Activated T-cell treated with anti-CD3 and anti-CD28 coated beads, Interleukin-2, amount 50 U/mL, for 1 hour (primary cell): ENCODE measurements at places on chromosomes 7 and 10.

GRCh38 chr10:100436255-100436654 is 26.6 kb upstream of the WNT8B start:
- DNase-seq: no peak

DNA sequence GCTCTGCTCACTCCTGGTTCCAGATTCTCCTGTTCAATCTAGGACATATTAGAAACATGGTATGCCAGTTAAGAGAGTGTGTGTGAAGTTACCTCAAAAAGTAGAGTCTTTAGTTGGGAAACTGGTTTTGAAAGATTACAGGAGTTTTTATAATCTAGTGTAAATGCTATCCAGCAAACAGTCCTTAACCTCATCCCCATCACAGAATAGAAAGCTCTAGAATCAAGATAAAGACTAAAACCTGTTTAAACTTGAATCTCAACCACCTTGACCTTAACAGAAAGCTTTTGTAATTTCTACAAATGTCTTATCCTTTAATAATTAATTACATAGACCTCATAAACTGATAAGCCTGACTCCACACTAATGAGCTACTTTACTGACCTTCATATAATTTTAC is 1288.7 kb upstream of the SORCS1 start:
- DNase-seq: no peak

GRCh38 chr7:26081638-26082037 is 70.4 kb upstream of the NFE2L3 start:
- DNase-seq: no peak

DNA sequence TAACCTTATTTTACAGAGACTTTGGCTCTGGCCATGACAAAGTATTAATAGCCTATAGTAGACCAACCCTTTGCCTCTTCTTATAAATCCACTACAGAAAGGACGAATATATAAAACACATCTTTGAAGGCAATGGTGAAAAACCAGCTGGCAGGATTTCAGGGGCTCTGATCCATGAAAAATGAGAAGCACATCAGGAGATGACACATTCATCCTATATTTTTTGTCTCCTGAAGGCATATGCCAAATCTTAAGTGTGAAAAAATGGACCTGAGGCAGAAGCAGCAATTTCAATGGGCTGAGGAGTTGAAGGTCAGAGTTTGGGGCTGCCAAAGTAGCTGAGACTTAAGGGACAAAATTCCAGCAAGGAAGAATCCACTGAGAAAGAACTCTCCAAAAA is 14.4 kb downstream of the RNF216 start:
- DNase-seq: no peak

DNA sequence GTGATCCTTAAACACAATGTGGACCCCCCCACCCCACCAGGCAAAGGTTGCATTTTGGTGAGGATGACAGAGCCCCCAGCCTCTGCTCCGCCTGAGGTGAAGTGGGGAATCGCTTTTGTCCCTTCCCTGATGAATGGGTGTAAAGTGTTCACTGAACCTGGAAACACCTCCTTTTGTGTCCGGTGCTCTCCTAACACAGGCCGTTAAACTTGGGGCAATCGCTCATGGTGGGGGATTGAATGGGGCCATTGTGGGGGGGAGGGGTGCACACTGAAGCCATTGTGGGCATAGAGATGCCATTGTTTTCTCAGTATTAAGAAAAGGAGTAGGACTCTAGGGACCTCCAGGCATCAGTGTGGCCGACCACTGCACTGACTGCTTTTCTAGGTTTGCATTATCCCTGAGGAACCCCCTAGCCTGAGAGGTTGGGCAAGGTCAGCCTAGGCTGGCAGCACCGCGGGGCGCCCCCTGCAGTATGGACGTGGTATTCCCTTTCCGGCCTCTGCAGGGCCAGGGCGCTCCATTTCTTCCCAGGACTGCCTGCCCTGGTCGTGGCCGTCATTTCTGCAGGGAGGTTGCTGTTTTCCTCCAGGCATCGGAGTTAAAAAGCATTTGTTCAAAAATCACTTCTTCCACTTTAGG is 158.3 kb downstream of the TCF7L2 start:
- DNase-seq: peak; percentile 25

GRCh38 chr7:123974326-123974908 is 49.4 kb downstream of the SPAM1 start:
- no peak for DNase-seq

GRCh38 chr10:75651417-75651816 is 220.0 kb downstream of the LRMDA start:
- DNase-seq: no peak

- no peak for DNase-seq
Measured at GRCh38 chr10:122503886-122504609, 42.7 kb downstream of the HTRA1 start.

GRCh38 chr7:83362871-83363550 is 200.3 kb upstream of the PCLO start:
- DNase-seq: no peak

DNA sequence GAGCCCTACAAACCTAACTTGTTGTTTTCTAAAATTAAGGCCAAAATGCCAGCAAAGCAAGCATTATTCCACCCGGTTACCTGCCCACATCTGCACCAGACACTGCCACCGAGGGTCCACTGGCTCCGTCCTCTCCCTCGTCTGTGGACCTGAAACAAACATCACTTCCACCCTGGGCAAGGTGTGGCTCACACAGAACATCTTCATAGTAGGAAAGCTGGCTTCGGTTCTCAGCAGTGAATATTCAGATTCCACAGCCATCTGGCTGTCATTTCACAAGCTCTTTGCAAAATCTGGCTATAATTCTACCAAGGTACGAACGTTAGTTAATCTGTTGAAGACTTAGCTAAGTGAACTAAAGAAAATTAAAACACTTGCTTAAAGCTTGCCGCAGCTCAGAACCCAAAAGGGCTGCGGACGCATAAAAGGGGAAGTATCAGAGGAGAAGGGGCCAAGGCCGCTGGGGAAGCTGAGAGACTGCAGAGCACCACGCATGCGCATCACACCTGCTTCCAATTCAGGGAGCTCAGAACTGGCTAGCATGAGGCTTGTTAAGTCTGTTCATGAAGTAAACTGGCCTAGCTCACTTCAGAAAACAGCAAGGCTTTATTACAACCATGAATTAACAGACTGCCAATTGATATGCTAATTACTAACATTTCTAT is 46.1 kb downstream of the PTPRN2 start:
- no peak for DNase-seq

DNA sequence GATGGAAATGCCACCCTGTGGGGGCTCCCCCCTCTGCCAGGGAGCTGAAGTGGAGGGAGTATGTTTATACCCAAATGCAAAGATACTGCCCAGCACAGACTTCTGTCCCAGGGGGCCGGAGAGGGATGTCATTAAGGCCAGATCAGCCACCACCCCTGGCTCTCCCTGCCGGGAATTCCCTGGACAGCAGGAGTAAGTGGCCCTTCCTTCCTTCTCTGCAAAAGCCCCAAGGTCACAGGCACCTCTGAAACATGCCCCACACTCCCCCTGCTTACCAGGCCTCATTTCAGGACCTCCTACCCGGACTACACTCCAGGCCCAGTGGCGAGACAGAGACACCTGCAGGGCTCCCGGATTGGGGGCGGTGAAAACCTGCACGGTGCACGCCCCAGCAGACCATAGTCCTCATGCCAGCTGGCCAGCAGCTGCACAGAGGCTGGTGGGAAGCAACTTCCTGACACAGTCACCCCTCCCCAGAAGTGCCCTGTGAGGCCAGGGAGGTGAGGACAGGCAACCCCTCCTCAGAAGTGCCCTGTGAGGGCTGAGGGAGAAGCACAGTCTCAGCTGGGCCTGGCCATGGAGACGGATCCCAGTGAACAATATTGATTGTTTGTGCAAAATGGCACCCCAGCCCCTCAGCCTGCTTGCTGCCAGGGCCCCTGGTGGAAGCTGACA is 33.0 kb upstream of the RET start:
- no peak for DNase-seq
